ENCODE measurements at places on chromosomes 4 and X.

DNA sequence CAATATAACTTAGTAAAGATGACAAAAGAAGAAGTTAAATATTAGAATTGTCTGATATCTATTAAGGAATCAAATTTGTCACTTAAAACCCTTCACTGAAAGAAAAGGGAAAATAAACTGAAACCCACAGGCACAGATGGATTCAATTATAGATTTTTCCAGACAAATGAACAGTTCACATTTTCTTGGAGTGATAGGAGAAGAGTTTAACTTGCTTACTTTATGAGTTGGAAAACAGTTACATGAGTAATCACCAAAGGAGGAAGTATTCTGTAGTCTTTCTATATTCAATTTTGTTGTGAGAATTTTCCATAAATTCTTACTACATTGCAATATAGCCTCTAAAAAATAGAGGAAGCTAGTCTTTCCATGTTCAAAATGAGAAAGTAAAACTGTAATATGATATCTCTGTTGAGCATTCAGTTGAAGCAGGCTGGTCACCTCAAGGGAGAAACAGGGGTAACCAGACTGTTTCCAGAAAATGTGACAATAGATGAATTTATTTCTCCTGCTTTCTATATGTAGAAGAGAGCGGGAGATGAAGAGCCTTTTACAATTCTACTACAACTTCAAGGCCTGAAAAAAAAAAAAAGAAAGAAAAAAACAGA is 330.3 kb upstream of the EPHA5 start:
- no peak for DNase-seq

DNA sequence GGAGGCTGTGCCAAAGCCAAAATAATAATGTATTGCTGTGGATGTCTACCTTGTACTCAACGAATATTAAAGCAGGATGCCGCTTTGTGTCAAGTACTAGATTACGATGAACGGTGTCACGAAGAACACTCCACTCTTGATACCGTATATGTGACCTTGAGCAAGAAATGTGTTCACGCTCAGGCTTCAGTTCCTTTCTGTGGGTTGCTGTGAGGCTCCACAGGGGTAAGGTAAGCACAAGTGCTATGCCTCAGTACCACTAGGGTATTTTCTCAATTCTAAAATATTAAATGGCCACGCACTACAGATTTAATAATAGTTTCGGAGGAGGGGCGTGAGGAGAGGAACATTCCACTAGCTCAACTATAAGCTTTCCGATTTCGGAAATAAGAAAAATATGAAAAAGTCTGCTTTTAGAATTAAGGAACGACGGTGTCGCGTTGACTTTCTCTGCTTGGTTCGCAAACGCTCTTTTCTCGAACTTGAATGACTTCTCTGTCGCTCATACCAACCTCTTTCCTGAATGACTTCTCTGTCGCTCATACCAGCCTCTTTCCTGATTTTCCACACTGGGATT is 607 bp upstream of the SCOC start:
- peak; percentile 10 for DNase-seq

- DNase-seq = no peak
These were observed 707 bp upstream of the UNC5C start for GRCh38 chr4:95549246-95550114.

GRCh38 chrX:66051980-66052379 is 12.1 kb upstream of the VSIG4 start:
- no peak for DNase-seq

- no peak for DNase-seq
These were observed 162.3 kb upstream of the EDNRA start for GRCh38 chr4:147318586-147318985.

DNA sequence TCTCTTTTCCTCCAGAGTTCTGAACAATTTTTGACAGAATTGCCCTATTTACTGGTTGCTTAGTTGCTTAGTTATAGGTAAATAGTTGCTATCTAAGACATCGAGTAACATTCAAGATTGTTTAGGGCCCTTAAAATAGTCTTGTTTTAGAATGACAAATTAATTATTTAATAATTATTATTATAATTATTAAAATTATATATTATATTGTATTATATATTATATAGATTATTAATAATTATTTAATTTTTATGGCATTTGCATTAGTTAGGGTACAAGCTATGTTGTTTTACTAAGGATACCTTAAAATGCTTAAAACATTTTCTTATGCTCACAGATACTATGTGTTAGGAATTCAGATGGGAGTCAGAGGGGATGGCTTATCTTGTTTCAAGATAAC is 59.2 kb downstream of the NPY1R start:
- DNase-seq = no peak

- no peak for DNase-seq
These were observed 327.0 kb upstream of the CTSO start for GRCh38 chr4:156280686-156281085.

- DNase-seq = no peak
These were observed 149.5 kb downstream of the GC start for GRCh38 chr4:71634364-71634763.

- DNase-seq = no peak
These were observed 342.8 kb downstream of the DMD start for GRCh38 chrX:32868524-32868895.

DNA sequence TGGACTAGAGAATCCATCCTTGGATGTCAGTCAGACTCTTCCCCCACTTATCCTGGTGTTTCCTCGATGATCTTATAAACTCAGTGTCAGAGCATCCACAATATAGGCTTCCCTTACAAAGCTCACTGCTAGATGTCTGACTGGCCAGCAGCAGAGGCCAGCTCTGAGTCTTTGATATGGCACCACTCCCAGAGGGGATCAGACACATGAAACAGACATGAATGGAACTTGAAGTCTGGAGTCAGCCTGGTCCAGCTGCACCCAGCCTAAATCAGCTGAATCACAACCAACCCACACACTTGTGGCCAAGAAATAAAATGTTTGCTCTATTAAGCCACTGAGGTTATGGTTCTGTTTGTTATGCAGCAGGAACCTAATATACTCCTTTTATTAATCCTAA is 129.6 kb upstream of the MED14 start:
- DNase-seq = no peak

DNA sequence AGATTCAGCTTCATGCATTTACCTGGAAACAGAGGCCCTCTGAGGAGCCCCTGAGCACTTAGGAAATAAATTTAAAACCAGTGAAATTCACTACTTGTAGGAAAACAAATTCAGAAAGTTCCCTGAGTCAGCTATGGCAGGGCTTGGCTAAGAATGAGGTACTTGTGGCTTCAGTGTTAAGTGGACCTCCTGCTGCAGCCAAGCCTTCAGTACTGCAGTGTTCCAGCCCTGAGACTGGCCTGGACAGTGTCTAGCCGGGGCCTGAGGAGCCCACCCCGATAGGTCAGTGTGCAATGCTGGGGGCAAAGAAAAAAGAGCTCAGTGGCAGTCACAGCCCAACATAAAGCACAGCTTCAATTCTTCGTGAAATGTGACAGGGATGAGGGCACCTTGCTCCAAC is 41.9 kb downstream of the F11 start:
- DNase-seq = no peak

DNA sequence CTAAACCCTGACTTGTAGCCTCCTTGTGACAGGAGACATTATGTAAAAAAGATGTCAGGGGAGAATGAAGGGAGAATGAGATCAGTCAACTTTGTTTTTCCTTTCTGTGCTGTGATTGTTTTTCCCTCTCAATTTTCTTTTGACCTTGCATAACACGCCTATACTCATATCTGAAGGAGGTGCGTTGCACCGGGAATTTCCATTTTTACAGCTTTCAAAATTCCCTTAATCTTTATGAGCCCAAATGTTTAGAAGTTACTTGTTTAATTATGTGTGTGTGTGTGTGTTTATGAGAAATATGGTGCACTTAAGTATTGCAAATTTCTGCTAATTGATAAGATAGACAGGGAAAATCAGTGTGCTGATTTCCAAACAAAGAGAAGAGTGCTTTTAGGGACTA is 21.6 kb downstream of the SYNPO2 start:
- no peak for DNase-seq

- no peak for DNase-seq
These were observed 56.5 kb downstream of the BMPR1B start for GRCh38 chr4:94814237-94814636.

DNA sequence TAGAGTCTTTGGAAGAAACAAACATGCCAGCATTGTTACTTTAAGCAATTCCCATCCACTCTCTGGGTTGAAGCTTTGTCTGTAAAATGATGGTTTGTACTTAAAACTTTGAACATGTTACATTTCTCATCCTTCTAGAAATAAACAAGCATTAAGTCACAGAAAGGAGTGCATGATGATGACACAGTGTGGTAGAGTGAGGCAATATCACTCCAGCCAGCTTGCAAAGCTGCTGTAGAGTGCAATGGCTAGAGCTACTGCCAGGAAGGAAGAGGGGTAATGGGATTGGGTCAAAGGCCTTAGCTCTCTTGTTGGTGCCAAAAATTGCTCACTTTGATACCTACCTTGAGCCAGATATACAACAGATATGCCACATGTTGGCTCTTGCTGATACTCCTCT is 12.3 kb upstream of the ENOX2 start:
- no peak for DNase-seq

GRCh38 chrX:21907260-21907659 is 33.2 kb upstream of the SMS start:
- no peak for DNase-seq

GRCh38 chrX:40006106-40007017 is 91.4 kb downstream of the BCOR start:
- DNase-seq = no peak

DNA sequence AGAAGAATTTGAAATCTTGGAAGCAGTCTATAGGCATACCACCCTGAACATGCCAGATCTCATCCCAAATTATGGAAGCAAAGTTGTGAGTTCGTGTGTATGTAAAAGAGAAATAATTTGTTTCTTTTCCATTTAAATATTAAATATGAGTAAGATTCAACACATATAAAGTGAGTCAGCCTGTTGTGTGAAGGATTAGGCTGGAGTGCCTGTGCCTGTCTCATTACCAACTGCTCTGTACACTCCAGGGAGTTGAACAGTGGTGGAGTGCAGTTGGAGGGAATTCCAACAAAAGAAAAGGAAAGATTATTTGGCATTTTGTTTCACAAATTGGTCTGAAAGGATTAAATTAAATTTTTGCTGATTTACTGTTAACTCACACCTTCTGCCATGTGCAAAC is 435.6 kb downstream of the FAT4 start:
- DNase-seq = no peak

- DNase-seq = no peak
These were observed 427.0 kb upstream of the TRAM1L1 start for GRCh38 chr4:117512414-117512813.

GRCh38 chr4:8832113-8832915 is 39.3 kb downstream of the HMX1 start:
- DNase-seq = no peak

DNA sequence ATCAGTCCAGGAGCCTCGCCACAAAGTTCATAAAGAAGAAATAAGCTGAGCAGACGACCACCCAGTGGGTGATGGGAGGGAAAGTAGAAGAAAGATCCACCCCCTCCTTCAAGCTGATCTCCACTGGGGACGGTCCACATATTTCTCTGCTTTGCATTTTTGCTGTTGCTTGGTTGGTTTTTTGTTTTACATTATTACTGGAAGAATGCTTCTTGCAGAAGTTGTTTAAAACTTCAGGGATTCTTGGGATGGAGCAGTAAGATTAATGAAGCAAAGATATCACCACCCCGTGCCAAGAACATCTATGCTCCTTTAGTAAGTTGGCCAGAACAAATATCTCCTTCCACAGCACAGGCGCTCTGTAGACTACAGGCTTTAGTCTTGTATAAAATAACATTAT is 30.1 kb downstream of the LGI2 start:
- DNase-seq = no peak

- DNase-seq = no peak
These were observed 86.2 kb upstream of the CPXCR1 start for GRCh38 chrX:88660836-88661235.

DNA sequence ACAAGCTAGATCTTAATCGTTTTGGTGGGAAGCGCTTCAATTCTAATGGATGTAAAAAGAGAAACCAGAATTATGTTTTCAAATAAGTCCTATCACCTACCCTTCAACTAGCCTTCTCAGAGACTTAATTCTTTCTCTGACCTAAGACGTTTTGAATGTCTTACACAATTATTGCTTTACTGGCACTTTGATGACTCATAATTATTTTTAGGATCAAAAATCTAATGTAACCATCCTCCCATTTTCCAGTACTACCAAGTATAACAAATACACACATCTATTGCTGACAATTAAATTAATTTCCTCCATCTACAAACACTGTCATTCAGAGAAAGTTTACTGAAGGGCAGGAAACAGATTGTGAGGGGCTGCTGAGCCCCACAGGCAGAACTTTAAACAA is 108.6 kb downstream of the PPP3CA start:
- no peak for DNase-seq

GRCh38 chr4:96936886-96937285 is 1097.0 kb downstream of the PDHA2 start:
- DNase-seq = no peak

DNA sequence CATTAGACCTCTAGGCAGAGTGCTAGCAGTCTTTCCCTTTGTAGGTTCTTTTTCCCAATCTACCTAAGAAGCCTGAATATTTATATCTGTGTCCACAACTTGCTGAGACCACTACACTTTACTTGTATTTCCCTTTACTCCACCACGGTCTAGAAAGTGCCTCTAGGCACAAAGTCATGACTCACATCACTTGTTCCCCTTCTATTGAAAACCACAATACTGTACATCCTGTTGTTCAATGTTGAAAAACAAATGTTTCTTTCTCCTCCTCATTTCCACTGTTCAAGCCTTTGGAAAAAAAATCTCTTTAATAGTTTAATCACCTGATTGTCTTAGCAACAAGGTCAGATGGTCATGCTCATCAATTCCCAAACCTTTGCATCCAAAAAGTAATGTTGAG is 326.7 kb downstream of the GUCY2F start:
- no peak for DNase-seq

DNA sequence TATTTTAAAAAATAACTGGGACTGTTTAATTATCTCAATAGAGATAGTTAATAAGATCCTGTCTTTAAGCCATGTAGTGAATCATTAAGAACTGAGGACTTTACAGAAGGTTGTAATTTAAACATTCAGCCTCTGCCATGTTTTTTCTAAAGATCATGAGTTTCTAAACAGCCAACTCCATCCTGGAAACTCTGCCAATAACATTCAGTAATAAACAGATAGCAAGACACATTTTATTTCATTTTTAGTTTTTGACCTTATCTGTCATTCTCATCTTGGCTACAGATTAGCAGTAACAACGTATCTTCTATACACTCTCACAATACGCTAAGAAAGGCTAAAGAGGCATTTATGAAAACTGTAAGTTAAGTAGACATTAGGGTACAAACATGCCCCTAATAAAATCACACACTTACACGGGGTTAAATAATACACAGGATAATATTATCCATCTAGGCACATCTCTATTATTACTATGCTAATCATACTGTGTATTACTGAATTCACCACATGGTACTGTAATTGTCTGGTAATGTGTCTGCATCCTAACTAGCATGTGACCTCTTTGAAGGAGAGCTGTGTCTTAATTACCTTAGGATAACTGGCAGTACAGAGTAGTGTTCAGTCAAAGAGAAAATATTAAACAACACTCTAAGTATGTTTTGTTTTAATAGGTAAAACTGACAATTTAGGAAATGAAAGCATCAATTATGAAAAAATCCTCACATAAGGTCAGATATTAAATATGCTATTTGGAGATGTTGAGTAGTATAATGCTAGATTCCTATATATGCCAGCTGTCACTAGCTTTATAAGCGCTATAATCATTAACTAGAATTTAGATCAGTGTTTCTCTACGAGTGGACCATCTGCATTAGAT is 122.4 kb upstream of the NAP1L5 start:
- DNase-seq = no peak

- DNase-seq = no peak
These were observed 16.1 kb upstream of the CYP2U1 start for GRCh38 chr4:107915220-107915619.
